Trophoblast cell (in vitro differentiated cells and primary cell): ENCODE measurements at places on chromosomes 13 and 19.
A peak's percentile ranks its signal among the peaks of the same experiment; 100 is the strongest.

- DNase-seq: peak; percentile 93
Measured at GRCh38 chr19:14048443-14049153, 13.3 kb downstream of the PALM3 start.

GRCh38 chr19:16034958-16035560 lies 41.2 kb upstream of the TPM4 start:
- DNase-seq: no peak

- DNase-seq: no peak
Measured at GRCh38 chr13:26538363-26539317, 18.8 kb upstream of the WASF3 start.

DNA sequence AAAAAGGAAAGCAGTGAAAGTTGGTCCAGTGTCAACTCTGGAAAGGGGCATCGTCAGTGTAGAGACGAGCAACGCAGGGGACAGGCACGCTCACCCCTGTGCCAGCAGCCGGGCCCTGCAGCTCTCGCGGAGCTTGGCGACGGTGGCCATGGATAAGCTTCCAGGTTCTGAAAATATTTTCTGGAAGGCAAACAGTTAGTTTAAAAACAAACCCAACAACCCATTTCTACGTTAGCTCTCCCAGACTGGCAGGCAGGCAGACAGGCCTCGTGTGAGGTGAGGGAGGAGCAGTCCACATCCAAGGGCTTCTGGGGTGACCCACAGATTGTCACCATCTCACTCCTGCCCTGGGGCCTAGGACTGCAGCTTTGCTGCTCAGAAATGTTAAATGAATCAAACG lies 27.4 kb downstream of the LAMP1 start:
- DNase-seq: no peak

- DNase-seq: no peak
Measured at GRCh38 chr19:39416152-39417120, 4.0 kb downstream of the PLEKHG2 start.

GRCh38 chr19:5880604-5881078 lies 10.3 kb upstream of the FUT5 start:
- no peak for DNase-seq

- no peak for DNase-seq
Measured at GRCh38 chr13:26961890-26962615, 201.5 kb upstream of the GPR12 start.

GRCh38 chr13:102395174-102395573 lies 6.7 kb downstream of the FGF14 start:
- DNase-seq: no peak

DNA sequence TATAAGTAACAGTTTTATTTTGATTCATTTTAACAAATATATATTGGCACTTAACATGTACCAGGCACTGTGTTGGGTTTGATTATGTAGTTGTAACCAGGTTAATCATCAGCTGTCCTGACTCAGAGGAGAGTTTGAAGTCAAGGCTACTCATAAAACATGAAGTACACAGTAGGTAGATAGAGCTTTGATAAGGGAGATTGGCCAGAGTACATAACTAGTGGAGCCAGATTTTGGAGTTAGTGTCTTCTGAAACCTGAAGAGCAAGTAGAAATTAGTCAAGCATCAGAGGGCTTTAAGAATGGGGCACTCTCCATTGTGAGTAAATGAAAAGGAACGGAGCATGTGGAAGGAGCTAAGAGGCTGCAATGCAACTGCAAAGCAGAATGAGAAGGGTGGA lies 333.9 kb downstream of the RFC3 start:
- DNase-seq: peak; percentile 21

DNA sequence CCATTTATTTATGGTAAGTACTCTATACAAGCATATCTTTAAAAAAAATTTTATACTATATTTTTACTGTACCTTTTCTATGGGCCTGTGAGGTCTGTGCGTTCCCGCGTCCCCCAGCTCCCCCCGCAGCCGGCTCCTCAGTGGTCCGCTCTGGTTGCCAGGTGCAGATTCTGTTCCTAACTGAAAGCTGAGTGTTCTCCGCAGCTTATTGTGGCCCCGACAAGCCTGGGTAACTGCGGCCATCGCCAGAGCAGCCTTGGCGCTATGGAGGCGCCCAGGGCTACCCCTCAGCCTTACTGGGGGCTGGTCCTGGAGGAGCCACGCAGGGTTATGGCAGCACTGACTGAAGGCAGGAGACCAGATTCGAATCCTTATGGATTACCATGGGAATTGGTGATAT lies 896.8 kb downstream of the PCDH17 start:
- DNase-seq: no peak

GRCh38 chr19:2327773-2328400 lies 499 bp downstream of the LSM7 start:
- peak; percentile 33 for DNase-seq

- DNase-seq: no peak
Measured at GRCh38 chr13:29515372-29515771, 80.1 kb downstream of the SLC7A1 start.

GRCh38 chr13:95030821-95031343 lies 270.4 kb downstream of the ABCC4 start:
- no peak for DNase-seq

DNA sequence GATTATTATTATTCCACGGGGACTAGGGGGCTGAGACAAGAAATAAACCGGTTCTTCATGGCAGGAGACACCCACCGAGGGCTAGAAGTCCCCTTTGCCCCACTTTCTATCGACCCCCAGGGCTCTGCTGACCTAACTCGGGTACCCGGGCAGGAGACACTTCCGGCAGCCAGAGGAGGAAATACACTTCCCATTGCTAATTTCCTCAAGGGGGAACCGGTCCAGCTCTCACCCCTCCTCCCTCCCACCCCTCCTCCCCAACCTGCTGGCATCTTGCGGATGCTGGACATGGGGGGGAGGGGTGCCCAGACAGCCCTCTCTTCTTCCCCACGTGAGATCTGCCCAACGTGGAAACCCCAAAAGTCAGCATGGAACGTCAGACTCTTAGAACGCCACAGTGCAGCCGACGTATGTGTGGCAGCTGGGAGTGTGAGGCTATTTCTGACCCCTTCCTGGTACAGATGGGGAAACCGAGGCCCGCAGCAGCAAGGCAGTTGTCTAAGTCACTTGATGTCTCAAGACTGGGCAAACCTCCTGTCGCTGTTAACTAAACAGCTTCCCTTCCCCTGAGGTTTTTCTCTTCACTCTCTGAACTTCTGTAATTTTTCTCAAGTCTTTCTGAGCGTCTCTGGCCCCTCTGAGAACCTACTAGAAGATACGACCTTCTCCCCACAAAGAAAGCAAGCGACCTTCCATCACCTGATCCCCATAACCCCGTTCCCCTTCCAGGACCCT lies 3.6 kb downstream of the GPR4 start:
- no peak for DNase-seq

- no peak for DNase-seq
Measured at GRCh38 chr19:46066471-46066870, 25.7 kb upstream of the IGFL4 start.

DNA sequence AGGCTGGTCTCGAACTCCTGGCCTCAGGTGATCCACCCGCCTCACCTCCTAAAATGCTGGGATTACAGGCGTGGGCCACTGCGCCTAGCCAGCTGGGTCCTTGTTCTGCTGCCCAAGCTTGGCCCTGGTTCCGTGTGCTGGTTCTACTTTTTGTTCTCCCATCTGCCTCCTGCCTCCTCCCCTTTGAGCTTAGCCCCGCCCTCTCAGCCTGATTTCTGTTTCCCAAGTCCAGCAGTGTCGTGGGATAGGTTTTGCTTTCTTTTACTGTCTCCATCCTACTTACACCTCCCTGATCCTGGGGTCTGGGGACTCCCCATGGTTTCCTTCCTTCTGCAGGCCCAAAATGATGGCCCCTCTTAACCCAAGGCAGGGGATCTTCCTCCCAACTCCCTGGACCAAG lies 2.4 kb downstream of the BLOC1S3 start:
- DNase-seq: no peak

- DNase-seq: peak; percentile 3
Measured at GRCh38 chr19:4300589-4300988, 1.6 kb downstream of the TMIGD2 start.

GRCh38 chr19:5037936-5038335 lies 69.0 kb downstream of the KDM4B start:
- no peak for DNase-seq

DNA sequence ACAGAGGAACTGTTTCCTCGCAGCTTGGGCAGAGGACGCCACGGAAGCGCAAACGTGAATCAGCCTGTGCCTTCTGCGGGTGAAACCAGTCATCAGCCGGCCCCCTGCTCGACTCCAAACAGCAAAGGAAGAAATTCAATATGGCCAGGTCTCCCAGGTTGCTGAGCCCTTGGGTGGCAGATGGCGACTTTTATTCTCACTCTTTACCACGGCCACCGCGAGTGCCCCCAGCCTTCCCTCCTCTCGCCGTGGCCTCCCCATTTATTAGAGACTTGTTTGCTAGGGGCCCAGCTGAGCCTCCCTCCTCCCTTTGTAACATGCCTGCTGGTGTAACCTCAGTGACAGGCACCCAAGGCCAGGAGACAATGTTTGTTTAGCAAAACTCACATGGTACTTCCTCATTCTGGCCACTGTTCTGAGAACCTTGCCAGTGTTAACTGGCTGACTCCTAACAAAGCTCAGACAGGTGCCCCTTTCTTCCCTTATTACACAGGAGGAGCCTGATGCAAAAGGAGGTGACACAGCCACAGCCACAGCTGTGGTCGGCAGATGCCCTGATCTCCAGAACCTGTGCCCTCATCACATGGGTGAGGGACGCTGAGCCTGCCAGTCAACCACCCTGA lies 5.8 kb downstream of the RAB20 start:
- DNase-seq: no peak
